ENCODE measurements at places on chromosomes 3 and 15.

DNA sequence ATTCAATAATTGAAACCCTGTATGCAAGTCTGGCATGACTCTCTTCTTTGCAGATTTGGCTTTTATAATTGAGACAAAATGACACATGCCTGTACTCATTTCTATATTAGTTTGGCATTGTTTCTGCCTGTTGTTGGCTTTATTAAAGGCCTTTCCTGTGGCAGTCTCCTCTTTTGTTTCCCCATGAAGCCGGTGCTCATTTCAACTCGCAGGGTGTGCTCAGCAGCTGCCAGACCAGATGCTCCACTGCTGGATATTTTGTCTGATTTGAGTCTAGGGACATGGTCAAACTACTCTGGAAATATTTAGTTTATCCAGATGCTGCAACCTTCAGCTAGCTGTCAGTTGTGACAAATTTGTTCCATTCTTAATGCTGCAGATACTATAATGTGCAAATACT, 445.3 kb downstream of the NAALADL2 start:
- no peak for DNase-seq

DNA sequence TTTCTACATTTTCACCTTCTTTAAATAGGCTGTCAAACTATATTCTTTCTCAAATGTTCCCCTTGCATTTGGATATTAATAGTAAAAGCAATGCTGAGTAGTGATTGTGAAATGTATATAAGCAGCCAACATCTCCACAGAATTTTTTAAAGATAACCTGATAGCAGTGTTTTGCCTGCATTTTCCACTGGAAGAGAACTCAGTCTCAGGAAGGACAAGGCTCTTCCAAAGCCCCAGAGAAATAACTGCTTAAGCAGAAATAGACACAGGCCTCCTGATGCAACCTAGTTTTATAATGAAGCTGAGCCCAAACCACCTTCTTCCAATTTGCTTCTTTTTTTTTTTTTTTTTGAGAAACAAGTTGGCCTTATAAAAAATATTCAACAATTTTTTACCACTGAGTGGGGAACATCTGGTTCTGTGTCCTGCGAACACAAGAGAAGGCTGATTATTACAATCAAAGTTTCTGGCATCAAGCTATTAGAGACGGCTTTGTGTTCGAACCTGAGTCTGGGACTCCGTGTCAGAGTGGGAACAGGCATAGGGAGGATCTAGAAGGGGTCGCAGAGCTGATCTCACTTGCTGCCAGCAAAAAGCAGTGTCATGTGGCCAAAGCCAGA, 332.5 kb upstream of the TBL1XR1 start:
- no peak for DNase-seq

DNA sequence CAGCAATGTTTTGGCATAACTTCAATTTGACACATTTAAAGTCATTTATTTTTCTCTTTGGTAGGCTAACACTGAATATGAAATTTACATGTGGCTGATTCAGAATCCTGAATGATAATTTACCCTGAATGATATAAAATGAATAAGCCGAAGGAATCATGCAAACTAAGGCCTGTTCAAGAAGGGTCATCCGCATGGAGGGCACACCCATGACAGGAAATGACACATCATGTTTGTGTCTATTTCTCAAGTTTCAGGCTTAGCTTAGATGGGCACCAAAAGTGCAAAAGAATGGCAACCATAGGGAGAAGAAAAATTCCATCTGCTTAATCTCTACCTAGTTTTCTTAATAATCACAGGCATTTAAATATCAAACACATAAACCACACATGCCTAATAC, 141.5 kb downstream of the DUT start:
- peak; percentile 70 for DNase-seq

DNA sequence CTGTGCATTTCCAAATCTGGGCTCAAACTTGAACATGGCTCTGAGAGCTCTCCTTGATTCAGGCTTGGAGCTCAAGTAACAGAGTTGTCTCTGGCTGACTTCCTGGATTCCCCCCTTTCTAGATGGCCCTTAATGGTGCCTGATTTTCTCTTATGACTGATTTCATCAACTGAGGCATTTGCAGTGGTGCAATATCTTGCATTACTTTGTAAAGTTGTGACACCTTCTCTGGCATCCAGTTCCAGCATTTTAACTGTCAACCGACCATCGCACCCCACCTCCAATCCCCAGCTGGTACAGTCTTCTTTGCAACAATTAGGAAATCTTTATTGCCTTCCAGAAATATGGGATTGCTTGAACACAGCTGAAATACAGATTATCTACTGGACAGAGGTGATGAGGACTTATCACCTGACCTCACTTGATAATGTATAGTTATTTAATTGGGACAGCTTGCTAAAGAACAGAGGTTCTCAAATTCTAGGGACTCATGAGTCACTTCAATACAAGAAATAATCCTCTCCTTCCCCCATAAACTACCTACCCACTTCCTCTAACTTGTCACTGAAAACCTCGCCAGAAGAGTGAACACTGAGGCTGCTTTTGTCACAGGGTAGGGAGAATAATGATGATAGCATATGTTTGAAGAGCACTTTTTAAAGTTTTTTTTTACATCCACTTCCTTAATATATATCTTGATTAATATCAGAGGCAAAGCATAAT, 41.8 kb downstream of the FILIP1L start:
- DNase-seq = peak; percentile 33

DNA sequence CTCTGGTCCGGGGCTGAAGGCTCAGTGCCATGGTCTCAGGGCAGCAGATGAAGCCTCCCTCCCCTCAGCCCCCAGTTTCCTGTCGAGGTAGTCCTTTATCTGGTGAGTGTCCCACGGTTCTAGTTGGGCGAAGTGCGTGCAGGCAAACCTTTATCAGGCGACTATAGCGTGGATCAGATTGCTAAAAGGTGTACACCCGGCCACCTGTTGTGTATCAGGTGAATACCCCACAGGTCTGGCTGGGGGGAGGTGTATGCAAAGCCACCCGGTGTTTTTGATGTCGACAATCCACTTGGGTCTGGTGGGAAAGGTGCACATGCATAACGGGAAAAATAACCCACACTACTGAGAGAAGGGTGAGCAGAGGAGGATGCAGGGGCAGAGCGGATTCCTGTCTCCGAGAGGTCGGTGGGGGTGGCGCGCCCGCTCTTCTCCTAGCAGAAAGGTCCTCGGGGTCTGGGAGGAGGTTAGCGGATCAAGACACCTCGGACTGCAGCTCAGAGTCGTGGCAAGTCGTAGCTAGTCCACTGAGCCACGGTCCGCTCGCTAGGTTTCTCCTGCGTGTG, 507 bp downstream of the SLC12A6 start:
- peak; percentile 13 for DNase-seq

- DNase-seq = no peak
These were observed 284.4 kb downstream of the RBMS3 start for GRCh38 chr3:29565236-29565635.

DNA sequence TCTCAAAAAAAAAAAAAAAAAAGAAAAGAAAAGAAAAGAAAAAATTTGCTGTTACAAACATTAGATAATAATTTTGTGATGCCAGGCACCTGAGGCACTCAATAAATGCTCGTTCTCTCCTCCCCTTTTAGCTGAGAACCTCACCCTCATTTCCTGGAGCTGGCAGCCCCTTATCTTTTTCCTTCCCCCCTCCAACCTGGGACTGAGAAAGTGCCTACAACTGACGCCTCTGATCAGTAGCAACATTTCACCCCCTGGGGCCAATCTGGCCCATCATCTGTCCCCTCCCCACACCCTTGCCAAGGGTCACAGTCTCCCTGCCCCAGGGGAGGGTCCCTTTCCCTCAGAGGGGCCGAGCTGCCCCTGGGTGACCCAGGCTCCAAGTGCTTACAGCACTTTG, 12.6 kb upstream of the RNU6-1 start:
- DNase-seq = no peak

DNA sequence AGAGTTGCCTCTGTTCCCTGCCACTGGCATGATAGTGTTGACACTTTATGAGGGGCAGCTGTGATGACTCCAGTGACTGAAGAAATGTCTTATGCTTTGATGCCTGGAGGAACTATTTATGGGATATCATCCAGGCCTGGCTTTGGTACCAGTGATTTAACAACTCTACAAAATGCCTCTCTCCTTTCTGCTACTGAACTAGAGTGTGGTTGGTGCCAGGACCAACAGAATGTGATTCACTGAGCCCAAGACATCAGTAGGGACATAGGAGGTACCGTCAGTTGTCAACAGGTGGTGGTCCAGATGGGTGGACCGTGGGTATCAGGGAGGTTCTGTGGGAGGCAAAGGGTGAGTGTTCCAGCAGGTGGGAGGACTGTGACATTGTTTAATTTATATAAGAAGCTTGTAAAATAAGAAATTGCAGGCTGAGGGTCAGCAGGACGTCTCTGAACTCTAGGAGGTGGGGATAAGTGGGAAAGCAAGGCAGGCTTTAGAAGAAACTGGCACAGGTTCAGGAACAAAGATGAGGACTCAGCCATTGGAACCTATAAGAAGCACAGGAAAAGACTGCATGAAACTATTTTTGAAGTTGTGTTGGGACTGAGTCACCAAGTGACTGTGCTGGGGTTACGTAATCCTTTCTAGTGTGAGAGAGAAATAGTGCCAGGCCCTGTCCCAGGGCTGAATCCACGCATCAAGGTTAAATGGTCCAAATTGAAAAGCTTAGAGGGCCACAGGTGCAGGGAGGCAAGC, 28.5 kb upstream of the SLC7A14 start:
- DNase-seq = peak; percentile 89

GRCh38 chr15:84685304-84685703, 27.3 kb upstream of the NMB start:
- DNase-seq = peak; percentile 90

GRCh38 chr3:33490641-33491241, 50.5 kb upstream of the UBP1 start:
- DNase-seq = no peak

DNA sequence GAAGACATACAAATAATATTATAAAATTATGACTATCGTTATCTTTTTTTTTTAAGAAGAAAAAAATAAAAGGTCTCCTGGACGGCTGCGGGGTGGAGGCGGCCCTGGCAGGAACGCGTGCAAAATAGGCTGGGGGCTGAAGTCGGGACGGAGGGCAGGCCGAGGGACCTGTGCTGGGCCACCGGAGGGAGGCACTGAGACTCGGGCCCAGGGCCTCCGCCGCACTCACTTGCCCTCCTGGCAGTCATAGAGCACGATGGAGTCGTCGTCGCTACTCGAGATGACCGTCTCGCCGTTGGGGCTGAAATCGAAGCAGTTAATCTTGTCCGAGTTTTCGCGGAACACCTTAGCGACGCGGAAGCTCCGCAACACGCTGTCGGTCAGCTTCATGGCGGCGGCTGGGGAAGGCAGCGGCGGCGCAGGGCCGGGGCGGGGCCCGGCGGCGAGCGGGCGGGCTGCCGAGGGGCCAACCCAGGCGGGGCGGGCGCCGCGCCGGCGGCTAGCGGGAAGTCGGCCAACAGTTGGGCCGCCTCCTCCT, 408 bp downstream of the WDR82 start:
- DNase-seq = no peak

- peak; percentile 8 for DNase-seq
These were observed 207.7 kb downstream of the NAALADL2 start for GRCh38 chr3:175066617-175067415.

DNA sequence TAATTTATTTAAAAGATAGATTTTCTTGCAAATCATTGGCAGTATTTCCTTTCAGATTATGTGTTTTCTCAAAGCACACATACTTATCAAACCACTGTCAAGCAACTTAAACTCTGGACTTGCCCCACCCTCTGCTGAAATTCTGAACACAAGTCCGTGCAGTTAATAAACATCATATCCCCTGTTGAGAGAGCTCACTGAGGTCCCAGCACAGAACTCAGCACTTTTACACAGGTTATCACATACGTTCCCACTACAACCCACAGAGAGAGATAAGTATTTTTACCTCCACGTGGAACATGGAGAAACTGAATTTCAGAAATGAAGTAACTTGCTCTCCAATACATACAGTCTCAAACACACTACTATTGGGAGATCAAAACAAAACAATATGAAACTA, 267.6 kb upstream of the IGF1R start:
- DNase-seq = no peak

Measured in EL (cell line).